ENCODE measurements at places on chromosomes 4 and X. TPM values are rescaled to one million over a fixed set of nuclear protein-coding genes. Genes with fewer than 3 reads are reported as not detected.

DNA sequence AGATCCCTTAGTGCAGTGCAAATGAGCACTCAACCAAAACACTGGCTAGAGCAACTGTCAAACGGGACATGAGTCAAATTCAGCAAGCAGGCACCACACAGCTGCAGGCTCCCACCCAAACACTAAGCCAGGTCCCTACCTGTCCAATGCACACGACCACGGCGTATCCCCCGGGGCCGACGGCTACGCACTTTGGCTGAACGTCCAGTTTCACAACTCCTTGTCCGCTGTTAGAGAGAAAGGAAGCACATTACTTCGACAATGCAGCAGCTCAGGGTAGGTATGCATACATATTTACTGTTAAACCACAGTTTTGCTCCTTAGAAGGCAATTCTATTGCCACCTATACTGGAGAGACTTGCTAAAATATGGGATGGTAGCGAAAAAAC lies 35.4 kb downstream of the WDR1 start:
- H3K4me1 ChIP-seq = no peaks in the 10 kb centered on the region
- peaks cover 7% of the 10 kb centered on the region for H3K36me3 ChIP-seq
- no peak overlapping the region for H3K27ac ChIP-seq
- no peaks in the 10 kb centered on the region for H3K27me3 ChIP-seq

GRCh38 chrX:147739196-147739595 lies 172.5 kb upstream of the FMR1 start:
- H3K27me3 ChIP-seq = peaks cover 12% of the 10 kb centered on the region
- peaks cover 21% of the 10 kb centered on the region for H3K4me1 ChIP-seq
- H3K27ac ChIP-seq = no peak overlapping the region
- H3K4me3 ChIP-seq = no peak overlapping the region

DNA sequence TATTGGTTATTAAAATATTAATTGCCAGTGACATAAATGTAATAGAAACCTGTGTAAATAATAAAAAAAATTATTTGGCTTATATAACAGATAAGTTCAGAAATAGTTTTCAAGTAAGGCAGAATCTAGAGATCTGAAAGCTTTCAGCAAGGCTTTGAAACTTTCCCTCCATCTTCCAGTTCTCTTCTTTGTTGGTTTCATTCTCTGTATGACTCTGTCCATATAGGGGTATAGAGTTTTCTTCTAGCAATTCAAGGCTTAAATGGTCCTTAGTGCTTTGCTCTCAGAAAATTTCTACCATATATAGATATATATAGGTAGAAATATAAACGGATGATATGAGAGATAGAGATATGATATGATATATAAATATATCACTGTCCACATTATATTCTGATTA lies 160.5 kb upstream of the GABRA2 start:
- H3K36me3 ChIP-seq = no peaks in the 10 kb centered on the region
- H3K27ac ChIP-seq = no peak overlapping the region
- no peak for DNase-seq
- no peaks in the 10 kb centered on the region for H3K27me3 ChIP-seq

- H3K4me1 ChIP-seq = no peaks in the 10 kb centered on the region
- H3K36me3 ChIP-seq = no peaks in the 10 kb centered on the region
- no peaks in the 10 kb centered on the region for H3K27me3 ChIP-seq
- H3K4me3 ChIP-seq = no peak overlapping the region
Measured at GRCh38 chr4:66855956-66856355, 689.3 kb downstream of the CENPC start.

DNA sequence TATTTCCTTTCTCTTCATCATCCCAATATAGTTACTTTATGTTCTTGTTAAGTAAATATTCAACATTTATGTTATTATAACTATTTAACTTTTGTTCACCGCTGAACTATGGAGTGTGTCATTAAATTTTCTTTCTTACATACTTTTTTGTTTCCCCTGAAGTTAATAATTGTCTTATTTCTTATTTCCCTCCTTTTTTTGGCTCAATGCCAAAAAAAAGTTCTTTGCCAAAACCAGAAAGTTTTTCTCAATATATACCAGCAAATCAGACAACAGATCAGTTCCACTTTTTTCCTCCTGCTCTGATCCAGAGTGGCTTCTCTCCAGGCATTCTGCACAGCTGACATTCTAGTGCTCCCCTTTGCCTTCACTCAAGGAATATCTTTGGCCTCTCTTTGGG lies 187.0 kb upstream of the PPARGC1A start:
- no peaks in the 10 kb centered on the region for H3K36me3 ChIP-seq
- no peaks in the 10 kb centered on the region for H3K27me3 ChIP-seq
- H3K4me1 ChIP-seq = no peaks in the 10 kb centered on the region
- no peak for DNase-seq
- no peak overlapping the region for H3K27ac ChIP-seq

- no peaks in the 10 kb centered on the region for H3K4me1 ChIP-seq
- H3K27ac ChIP-seq = no peak overlapping the region
- no peak overlapping the region for H3K4me3 ChIP-seq
- H3K27me3 ChIP-seq = peaks cover 22% of the 10 kb centered on the region
Measured at GRCh38 chr4:78645853-78646757, 94.5 kb downstream of the ANXA3 start.

DNA sequence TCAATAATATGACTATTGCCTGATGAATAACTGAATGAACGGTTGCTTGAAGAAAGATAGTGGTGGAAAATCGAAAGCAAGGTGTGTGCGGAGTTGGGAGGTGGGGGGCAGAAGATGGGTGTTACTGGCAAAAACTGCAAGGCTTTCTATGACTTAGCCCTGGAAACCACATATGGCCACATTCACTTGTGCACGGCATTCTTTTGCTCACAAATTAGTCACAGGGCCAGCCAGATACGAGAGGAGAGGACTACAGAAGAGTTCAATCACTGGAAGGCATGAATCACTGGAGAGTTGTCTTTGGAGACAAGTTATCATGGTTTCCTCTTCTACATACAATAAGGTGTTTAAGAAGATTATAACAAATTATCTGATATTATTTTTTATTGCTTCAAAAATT lies 626.5 kb upstream of the CPEB2 start:
- no peaks in the 10 kb centered on the region for H3K36me3 ChIP-seq
- no peak overlapping the region for H3K4me3 ChIP-seq
- no peaks in the 10 kb centered on the region for H3K27me3 ChIP-seq
- DNase-seq = no peak

DNA sequence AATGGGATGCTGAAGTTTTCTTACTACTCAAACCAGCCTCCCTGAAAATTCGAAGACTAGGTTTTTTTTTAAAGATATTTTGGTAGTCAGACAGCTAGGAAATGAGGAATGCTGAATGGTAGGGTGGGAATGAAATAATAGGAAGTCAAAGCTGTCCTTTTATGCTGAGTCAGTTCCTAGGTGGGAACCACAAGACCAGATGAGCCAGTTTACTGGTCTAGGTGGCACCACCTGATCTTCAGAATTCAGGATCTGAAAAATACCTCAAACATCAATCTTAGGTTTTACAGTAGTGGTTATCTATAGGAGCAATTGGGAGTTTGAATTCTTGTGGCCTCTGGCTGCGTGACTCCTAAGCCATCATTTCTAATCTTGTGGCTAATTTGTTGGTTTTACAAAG lies 183.1 kb upstream of the GALNT7 start:
- H3K36me3 ChIP-seq = no peaks in the 10 kb centered on the region
- H3K27me3 ChIP-seq = no peaks in the 10 kb centered on the region
- no peak for DNase-seq
- H3K4me1 ChIP-seq = no peaks in the 10 kb centered on the region

GRCh38 chrX:3280706-3281105 lies 65.7 kb downstream of the MXRA5 start:
- no peak overlapping the region for H3K4me3 ChIP-seq
- H3K27me3 ChIP-seq = no peaks in the 10 kb centered on the region
- DNase-seq = no peak
- H3K4me1 ChIP-seq = no peaks in the 10 kb centered on the region

GRCh38 chr4:73822812-73823504 lies 13.5 kb upstream of the CXCL6 start:
- H3K36me3 ChIP-seq = no peaks in the 10 kb centered on the region
- no peak overlapping the region for H3K4me3 ChIP-seq
- no peaks in the 10 kb centered on the region for H3K27me3 ChIP-seq
- DNase-seq = no peak

DNA sequence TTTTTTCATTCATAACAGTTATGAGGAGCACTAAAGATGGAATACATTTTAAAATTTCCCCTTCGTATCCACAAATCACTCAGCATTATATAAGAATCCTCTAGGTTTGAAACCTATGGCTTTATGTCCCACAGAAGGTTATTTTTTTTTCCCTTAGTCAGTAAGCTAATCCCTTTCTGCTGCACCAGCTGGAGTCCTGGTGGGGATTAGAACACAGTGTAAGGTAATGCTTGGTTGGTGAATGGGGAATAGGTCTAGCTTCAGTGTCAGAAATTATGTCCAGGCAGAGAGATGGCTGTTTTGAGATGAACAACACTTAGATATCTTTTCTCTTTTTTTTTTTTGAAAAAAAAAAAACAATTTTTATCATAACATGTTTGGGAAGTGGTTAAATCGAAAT lies 116.6 kb downstream of the RASGEF1B start:
- DNase-seq = no peak
- H3K4me3 ChIP-seq = no peak overlapping the region
- H3K27ac ChIP-seq = no peak overlapping the region

- no peaks in the 10 kb centered on the region for H3K36me3 ChIP-seq
- no peak overlapping the region for H3K27ac ChIP-seq
- no peaks in the 10 kb centered on the region for H3K27me3 ChIP-seq
- DNase-seq = no peak
- no peaks in the 10 kb centered on the region for H3K4me1 ChIP-seq
Measured at GRCh38 chrX:9657590-9658256, 107.9 kb downstream of the GPR143 start.

- H3K4me3 ChIP-seq = no peak overlapping the region
- no peak for DNase-seq
- peaks cover 18% of the 10 kb centered on the region for H3K4me1 ChIP-seq
- peaks cover 29% of the 10 kb centered on the region for H3K36me3 ChIP-seq
- H3K27me3 ChIP-seq = no peaks in the 10 kb centered on the region
Measured at GRCh38 chrX:2635342-2635741, 55.8 kb upstream of the CD99 start.

DNA sequence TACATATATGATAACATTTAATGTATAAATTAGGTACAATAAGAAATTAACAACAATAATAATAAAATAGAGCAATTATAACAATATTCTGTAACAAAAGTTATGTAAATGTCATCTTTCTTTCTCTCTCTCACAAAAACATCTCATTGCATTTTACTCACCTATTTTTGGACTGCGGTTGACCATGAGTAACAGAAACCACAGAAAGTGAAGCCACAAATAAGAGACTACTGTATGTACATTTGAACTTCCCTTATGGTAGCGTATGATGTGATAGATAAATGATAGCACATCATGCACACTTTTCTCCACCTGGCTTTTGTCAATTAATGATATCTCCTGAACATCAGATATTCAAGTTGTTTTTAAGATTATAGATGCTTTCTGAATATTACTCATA lies 80.5 kb downstream of the HNRNPD start:
- H3K4me1 ChIP-seq = peaks cover 9% of the 10 kb centered on the region
- H3K27me3 ChIP-seq = no peaks in the 10 kb centered on the region
- H3K4me3 ChIP-seq = no peak overlapping the region
- peak; percentile 17 for DNase-seq
- H3K27ac ChIP-seq = peak overlapping the region; percentile 44

- H3K27ac ChIP-seq = peak overlapping the region; percentile 78
- peak overlapping the region; percentile 83 for H3K4me3 ChIP-seq
- DNase-seq = peak; percentile 60
- peaks cover 7% of the 10 kb centered on the region for H3K27me3 ChIP-seq
- peaks cover 64% of the 10 kb centered on the region for H3K4me1 ChIP-seq
- H3K36me3 ChIP-seq = peaks cover 2% of the 10 kb centered on the region
Measured at GRCh38 chrX:10111364-10112148, 45.2 kb upstream of the CLCN4 start.

GRCh38 chr4:11954093-11954492 lies 525.4 kb upstream of the HS3ST1 start:
- no peak for DNase-seq
- H3K4me3 ChIP-seq = no peak overlapping the region
- H3K27ac ChIP-seq = no peak overlapping the region
- H3K36me3 ChIP-seq = no peaks in the 10 kb centered on the region
- no peaks in the 10 kb centered on the region for H3K4me1 ChIP-seq

DNA sequence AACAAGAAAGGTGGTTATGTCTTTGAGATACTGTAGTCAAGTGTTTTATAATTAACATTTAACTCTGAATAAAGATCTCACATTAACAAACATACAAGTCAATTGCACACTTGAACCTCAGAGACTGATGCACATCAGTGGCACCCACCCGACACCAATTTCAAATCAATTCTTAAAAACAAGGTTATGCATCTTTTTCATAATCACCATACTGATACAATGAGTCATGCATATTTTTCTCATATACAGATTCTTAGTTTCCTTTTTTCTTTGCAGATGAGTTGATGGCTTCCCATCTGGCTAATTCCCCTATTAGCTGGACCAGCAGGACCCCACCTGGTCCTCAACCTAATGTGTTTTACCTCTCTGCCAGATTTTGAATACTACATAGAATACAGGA lies 136.2 kb upstream of the RPL34 start:
- no peak overlapping the region for H3K27ac ChIP-seq
- H3K27me3 ChIP-seq = peaks cover 10% of the 10 kb centered on the region
- DNase-seq = no peak
- H3K4me1 ChIP-seq = peaks cover 42% of the 10 kb centered on the region

MAGEB3 gene
- total RNA-seq = not detected

ADGRL3 gene
- not detected for total RNA-seq

UGT2A3 gene
- total RNA-seq = not detected

TSPAN6 gene
- total RNA-seq = 0.43 TPM

LRP2BP gene
- total RNA-seq = 1.1 TPM

EGF gene
- total RNA-seq = not detected

GASK1B gene
- total RNA-seq = not detected

Measured in activated T-cell treated with anti-CD3 and anti-CD28 coated beads, Interleukin-2, amount 50 U/mL, for 72 hours (primary cell).